ENCODE measurements at places on chromosomes 4 and X. TPM values are rescaled to one million over a fixed set of nuclear protein-coding genes. Genes with fewer than 3 reads are reported as not detected.

The ENPEP gene
- not detected for total RNA-seq

The ASB12 gene
- total RNA-seq = not detected

The XAGE5 gene
- not detected for total RNA-seq

The TMPRSS11A gene
- not detected for total RNA-seq

The TMPRSS11D gene
- not detected for total RNA-seq

The GAGE12H gene
- total RNA-seq = not detected

The NPY5R gene
- total RNA-seq = not detected

The KANTR gene
- total RNA-seq = 8.6 TPM

The TMEM47 gene
- total RNA-seq = not detected

The PNMA3 gene
- 2.4 TPM for total RNA-seq

DNA sequence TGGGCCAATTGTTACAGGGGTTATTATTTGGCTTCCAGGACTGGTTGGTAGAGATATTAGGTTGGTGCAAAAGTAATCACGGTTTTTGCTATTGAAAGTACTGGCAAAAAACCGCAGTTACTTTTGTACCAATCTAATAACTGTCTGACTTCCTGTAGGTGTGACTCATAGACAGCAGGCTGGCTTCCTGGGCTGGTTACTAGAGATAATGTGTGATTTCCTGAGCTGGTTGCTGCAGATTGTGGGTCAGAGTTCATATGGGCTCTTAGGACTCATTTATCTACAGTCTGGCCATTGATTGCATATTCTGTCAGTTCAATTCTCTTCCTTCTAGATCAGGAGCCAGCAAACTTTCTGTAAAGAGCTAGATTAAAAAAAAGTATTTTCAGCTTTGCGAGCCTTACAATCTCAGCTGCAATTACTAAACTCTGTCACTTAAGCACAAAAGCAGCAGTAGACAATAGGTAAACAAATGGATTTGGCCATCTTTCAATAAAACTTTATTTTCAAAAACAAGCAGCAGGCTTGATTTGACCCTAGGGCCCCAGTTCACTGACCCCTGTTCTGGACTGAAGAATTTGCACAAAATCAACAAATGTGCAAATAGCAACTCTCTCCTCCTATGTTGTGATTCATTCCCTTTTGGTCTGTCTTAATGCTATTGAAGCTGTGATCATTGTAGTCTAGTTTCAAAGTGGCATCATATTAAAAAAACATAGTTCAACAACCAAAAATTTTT is 50.8 kb upstream of the BOD1L1 start:
- DNase-seq = no peak

DNA sequence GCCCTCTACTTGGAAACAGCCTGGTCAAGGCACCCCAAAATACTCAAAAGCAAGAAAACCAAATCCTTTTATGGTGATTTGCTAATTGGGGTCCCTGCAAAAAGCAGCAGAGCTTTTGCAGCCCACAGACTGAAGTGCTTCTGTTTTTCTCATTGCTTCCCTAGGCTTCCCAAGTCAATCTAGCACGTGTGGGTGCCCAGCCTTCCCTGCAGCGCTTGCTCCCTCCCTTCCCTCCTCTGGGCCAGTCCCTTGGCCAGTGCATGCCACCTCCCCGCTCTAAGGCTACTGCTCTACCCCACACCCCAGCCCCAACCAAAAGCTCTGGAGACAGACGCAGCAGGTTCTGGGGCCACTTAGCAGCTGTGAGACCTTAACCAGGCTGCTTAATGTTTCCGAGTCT is 53.6 kb downstream of the ANAPC4 start:
- DNase-seq = no peak

DNA sequence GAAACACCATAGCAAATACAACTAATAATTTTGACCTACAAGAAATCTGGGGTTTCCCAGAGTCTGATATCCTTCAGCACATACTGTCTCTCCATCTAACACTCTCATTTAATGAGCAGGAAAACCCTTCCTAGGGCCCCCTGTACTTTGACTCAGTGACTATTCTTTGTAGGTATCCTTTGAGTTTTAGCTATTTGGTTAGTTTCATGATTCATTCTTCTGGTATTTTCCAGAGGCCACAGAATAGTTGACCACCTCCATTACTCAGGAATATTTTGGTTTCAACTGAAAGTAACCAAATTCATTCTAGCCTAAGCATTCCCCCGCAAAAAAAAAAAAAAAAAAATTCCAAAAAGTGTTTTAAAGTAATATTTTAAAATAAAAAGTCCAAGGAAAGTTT is 140.0 kb downstream of the IDS start:
- no peak for DNase-seq

- DNase-seq = peak; percentile 11
Measured at GRCh38 chr4:182448281-182449151, 205.3 kb downstream of the TENM3 start.

- peak; percentile 22 for DNase-seq
Measured at GRCh38 chrX:7068939-7069367, 78.6 kb upstream of the STS start.

- no peak for DNase-seq
Measured at GRCh38 chrX:19750028-19750782, 137.2 kb downstream of the SH3KBP1 start.

- no peak for DNase-seq
Measured at GRCh38 chr4:149885896-149886295, 70.3 kb upstream of the IQCM start.

DNA sequence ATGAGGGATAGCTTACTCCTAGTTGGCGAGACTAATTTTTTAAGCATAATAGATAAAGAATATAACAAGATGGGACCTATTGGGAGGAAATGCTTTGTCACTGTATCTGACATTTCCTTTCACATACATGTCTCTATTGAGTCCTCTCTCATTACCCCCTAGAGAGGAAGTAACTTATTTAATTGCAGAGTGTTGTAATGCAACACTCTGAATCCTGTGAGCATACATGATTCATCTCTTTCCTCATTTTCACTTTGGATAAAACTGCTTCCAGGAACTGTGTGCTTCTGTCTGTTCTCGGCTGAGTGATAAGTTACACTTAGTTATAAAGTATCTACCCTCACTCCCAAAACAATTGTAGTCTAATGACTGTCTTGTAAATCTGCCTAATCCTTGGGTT is 266.1 kb upstream of the ANXA10 start:
- no peak for DNase-seq

GRCh38 chr4:5164221-5164912 is 113.1 kb downstream of the STK32B start:
- DNase-seq = no peak

GRCh38 chr4:47349326-47349725 is 114.2 kb downstream of the COMMD8 start:
- no peak for DNase-seq

DNA sequence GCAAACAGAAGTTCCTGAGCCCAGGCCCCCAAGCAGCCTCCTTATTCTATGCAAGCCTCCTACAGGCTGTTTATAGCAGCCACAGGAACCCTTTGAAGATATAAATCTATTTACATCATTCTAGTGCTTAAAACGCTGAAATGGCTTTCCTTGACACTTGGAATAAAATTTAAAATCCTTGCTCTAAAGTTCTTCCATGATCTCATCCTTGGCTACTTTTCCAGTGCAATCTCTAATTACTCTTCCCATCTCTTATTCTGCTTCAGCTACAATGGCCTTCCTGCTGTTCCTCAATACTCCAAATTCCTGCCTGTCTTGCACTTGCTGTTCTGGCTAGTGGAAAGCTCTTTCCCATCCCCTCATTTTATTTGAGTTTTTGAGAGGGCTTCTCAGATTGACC is 634.2 kb upstream of the NR3C2 start:
- no peak for DNase-seq

All from CD8-positive, alpha-beta T cell (primary cell).